ENCODE measurements at places on chromosomes 13 and 19.

- no peak for DNase-seq
Measured at GRCh38 chr19:31220540-31220939, 128.7 kb downstream of the TSHZ3 start.

- DNase-seq, result no peak
Measured at GRCh38 chr13:43086181-43086580, 62.8 kb downstream of the DNAJC15 start.

GRCh38 chr13:101297794-101298193, 118.5 kb downstream of the NALCN start:
- DNase-seq, result no peak

GRCh38 chr19:2949939-2950285, 5.1 kb upstream of the ZNF77 start:
- no peak for DNase-seq

- DNase-seq, result no peak
Measured at GRCh38 chr13:110404321-110404720, 97.2 kb downstream of the COL4A2 start.

- no peak for DNase-seq
Measured at GRCh38 chr13:108895220-108895704, 265.9 kb downstream of the MYO16 start.

DNA sequence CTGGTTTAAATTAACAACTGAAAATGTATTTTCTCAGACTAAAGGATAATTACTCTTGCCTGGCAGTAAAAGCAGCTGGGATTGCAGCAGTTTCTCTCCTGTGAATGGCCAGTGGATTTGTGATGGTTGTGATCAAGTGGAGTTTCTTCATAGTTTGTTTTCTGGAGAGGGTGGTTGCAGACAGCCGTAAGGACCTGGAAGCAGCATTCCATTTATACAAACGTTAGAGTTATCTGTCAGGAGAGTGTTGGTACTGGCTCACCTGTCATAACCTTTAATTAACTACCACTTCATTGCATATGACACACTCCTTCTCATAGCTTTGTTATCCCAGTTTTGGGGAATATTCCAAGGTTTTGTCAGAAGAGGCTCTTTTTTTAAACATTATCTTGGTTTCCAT, 258.4 kb upstream of the SLC10A2 start:
- DNase-seq, result no peak

DNA sequence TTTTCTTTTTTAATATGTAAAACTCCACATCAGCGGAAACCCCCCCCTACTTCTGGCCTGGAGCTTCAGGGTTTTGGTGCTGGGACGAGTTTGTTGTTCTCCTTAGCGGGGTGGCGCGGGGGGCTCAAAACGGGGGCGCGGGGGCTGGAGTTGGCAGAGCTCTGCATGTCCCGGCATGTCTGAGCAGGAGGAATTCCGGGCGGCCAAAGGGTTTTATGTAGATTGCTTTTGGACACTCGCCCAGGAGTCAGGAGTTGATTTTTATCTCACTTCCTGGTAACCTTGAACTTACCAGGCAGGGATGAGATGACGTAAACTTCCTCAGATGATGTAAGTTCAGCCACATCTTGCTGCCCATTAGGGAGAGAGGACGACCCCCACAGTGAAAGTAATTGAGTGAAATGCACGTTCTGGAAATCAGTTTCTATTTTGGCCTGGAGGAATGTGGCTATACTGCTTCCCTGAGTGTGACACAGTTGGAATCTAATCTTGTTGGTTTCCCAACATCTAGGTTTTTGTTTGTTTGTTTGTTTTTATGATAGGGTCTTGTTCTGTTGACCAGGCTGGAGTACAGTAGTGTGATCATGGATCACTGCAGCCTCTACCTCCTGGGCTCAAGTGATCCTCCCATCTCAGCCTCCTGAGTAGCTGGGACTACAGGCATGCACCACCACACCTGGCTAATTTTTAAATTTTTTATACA, 21.0 kb upstream of the GDF15 start:
- no peak for DNase-seq

- DNase-seq, result no peak
Measured at GRCh38 chr19:10471909-10472308, 31.2 kb downstream of the KEAP1 start.

DNA sequence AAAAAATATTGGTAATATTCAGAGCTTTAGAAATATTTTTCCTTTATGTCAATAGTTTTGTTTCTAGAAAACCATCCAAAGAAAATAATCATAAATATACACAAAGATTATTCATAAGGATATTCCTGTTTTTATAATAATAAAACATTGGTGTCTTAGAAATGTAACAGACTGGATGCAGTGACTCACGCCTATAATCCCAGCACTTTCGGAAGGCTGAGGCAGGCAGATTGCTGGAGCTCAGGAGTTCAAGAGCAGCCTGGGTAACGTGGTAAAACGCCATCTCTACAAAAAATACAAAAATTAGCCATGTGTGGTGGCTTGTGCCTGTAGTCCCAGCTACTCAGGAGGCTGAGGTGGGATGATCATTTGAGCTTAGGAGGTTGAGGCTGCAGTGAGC, 106.8 kb downstream of the DHRS12 start:
- DNase-seq, result no peak

DNA sequence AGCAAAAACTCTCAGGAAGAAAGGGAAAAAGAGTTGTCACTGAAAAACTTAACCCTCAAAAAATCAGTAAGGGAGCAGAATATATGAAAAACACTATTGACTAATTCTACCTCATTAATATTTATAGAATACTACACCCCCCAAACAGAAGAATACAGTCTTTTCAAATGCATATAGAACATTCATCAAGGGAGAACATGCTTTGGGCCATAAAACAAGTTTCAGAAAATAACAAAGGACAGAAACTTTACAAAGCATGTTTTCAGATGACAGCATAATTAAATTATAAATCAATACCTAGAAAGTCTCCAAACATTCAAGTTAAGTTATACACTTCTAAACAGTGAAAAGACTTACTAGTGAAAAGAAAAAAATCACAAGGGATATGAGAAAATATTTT, 30.5 kb downstream of the SOHLH2 start:
- no peak for DNase-seq

DNA sequence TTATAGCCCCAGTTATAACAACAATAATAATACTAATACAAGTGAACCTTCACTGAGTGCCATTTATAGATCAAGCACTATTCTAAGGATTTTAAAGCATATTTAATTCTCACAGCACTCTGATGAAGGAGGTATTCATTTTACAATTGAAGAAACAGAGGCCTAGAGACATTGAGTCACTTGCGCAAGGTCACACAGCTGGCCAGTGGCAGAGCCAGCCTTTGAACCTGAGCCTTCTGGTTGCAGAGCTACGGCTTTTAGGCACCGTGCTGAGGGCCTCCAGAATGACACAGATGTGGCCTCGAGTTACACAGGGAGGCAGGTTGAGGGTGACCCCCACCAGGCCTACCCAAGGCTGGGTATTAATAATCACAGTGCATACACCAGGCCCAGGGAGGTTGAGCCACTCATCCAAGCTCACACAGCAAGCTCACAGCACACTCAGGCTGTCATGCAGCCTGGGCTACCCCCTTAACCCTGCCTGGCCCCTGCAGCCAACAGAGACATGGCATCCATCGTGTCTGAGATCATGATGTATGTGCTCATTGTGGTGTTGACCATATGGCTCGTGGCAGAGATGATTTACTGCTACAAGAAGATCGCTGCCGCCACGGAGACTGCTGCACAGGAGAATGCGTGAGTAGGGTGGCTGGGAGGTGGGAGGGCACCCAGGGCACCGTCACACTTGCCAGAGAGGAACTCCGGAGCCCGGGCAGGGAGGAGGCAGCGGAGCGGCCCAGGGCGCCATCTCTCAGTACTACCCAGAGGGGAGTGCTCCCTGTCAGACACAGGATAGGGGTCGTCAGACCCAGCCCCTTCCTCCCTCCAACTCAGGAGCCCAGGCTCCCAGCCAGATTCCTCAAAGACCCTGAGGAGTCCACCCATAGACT, 2.7 kb upstream of the HPN start:
- DNase-seq, result no peak

GRCh38 chr13:72686766-72687165, 40.7 kb downstream of the MZT1 start:
- DNase-seq, result no peak

- DNase-seq, result no peak
Measured at GRCh38 chr19:51407511-51408131, 9.8 kb downstream of the SIGLEC10 start.

GRCh38 chr13:36998624-36999041, 507 bp downstream of the ALG5 start:
- no peak for DNase-seq

DNA sequence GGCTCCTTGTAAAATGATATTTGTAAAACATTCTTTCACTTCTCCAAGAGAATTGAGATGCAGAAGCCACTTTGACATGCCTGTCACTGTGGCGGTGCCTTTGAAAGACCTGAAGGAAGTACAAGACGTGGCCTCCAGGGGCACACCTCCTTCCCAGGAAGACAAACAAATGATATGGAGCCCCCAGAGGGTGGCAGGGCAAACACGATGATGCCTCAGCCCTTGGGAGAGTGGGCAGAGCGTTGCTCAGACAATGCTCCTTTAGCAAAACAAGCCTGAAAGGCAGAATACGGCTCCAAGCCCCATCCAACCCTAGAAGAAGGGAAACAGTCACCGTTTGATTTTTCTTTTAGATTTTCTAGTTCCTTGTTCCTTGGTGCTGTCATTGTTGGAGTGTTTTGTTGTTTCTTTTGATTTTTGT, 9.2 kb upstream of the ATP12A start:
- no peak for DNase-seq

- no peak for DNase-seq
Measured at GRCh38 chr13:60482012-60482411, 85.0 kb downstream of the TDRD3 start.

- no peak for DNase-seq
Measured at GRCh38 chr19:1644070-1644469, 8.3 kb downstream of the TCF3 start.

- DNase-seq, result no peak
Measured at GRCh38 chr19:30788105-30788765, 416.1 kb downstream of the ZNF536 start.

GRCh38 chr19:2252797-2253105, 3.5 kb downstream of the JSRP1 start:
- DNase-seq, result no peak

All from activated T-helper 9 cell treated with anti-CD3 and anti-CD28 coated beads, Interleukin-2, amount 50 U/mL, for 16 hours (primary cell).